ENCODE measurements at places on chromosomes 16 and 17.

- no peak for DNase-seq
Observed at GRCh38 chr16:54169112-54169511, 117.5 kb downstream of the IRX3 start.

GRCh38 chr17:75524970-75525805, at the start of gene LLGL2:
Gene LLGL2, plus strand, starts transcription at chr17:75525697. Its CDS starts 17,730 bp downstream, at chr17:75543427.
- peak; percentile 78 for DNase-seq

DNA sequence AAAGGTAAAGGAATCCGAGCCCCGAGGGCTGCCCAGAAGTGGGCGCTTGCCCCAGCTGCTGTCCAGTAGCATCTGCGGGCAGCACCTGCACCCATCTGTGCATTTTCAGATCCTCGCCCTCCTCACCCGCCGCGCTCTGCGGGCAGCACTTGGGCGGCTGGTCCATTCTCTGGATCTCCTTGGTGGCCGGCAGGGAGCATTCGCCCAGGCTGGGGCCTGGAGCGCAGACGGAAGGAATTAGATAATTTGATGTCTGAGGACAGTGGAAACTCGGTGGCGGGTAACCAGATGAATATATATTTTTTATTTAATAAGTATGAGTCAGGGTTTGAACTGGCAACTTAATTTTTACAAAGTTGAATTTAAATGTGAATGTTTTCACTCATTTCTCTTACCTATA, 88.5 kb downstream of the NPIPB11 start:
- no peak for DNase-seq

DNA sequence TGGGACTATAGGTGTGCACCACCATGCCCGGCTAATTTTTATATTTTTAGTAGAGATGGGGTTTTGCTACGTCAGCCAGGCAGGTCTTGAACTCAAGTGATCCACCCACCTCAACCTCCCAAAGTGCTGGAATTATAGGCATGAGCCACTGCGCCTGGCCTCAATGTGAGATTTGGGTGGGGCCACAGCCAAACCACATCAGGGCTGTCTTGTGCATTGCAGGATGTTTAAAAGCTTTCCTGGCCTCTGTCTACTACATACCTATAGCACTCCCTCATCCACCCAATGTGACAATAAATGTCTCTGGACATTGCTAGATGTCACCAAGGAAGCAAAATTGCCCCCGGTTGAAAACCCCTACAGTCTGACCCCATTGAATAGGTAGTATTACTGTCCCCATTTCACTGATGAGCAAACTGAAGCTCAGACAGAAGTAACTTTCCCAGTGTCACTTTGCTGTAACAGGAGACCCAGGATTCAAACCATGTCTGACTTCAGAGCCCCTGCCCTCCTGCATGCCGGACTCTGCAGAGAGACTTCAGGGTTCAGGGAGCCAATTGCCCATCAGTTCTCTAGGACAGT, 3.6 kb upstream of the MAP3K14 start:
- DNase-seq: no peak

DNA sequence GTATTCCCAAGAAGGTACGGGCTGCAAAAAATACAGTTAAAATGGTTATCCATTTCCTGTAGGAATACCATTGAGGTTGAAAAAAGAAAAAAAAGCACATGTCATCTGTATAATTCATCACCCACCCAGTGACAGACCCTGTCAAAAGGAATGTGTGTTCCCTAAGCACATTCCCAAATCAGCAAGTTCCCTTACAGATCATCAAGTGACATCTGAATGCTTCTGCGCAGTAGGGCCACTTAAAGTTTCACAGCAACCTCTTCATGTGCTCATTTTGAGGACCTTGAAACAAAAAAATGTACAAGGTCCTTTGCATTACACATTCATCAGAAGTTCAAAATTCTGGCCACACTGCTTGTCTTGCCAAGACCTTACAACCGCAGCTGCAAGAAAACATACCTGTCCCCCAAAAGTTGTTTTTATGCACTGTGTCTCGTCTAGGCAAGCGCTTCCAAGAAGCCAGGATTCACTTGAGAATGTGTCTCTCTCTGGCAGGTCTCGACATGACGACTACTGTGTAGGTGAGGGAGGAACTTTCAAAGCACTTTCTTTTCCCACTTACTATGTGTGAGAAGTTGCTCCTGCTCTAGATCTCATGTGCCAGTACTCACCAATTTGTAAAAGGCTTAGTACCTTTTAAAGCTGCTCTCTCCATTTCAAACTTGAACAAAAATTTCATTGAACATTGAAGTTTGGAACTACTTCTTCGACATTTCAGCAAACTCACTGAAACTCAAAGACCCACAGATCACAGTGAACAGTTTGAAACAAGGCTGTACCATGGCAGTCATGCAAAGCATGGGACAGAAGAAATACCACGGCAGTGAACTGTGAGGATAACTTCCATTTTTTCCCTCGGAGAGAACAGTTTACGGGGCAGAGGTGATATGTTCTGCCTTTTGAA, 4.3 kb upstream of the POLG2 start:
- DNase-seq: no peak

Measured in SHP77 treated with DMSO at 0.1 percent for 48 hours (cell line).